ENCODE measurements at places on chromosomes 3 and 15.

DNA sequence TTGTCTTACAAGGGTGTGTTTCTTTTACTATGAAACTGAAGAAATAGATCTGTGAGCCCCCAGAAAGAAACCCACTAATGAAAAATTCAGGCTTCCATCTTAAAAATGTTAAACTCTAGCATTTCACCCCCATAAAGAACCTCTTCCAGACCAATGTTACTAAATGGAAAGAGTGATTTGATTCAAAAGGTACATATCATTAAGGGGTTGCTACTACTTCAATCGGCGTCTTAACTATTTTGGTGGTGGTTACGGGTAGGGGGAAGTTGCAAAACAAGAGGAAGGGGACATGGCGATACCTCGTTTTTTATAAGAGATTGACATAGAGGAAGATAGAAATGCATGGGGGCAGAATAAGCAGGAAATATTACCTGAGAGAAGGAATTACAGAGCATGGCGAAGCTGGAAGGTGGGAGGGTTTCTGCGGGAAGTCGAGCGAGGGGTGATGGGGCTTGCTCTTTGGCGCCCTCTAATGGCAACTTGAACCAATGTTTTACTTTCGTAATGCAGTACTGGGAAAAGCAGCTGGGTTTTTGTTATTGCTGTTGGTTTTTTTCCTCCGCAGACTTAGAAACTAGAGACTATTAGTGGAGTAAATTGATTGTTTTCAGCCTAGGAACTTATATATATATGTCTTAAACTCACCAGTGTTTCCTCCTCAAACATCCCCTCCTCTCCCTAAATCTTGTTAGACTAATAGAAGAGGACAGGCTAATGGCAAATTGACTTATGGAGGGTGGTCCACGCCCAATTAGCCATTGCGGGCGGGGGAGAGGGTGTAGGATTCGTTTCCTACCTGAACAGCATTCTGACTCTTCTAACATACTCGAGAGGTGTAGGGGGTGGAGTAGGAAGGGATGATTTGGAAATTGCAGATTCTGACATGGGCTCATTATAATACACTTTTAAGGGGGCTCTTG is 11.3 kb upstream of the SOX2 start:
- peak; percentile 92 for DNase-seq

DNA sequence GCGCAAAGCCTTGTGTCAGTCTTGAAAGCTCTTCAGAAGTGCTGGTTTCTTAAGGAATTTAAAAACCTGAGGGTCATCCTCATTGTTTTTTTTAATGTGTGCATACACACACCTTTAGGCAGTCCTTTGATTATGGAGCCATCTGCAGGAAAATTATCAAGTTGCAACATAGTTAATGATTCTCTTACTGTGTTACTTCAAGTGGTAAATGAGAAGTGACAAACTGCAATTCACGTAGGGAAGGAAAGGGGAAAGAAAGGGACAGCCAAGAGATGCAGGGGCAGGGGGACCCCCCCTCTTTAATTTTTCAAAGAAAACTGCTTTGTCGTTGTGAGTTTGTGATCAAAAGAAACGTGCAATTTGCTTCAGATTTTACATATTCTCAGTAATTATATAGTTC is 162.4 kb upstream of the CGNL1 start:
- DNase-seq: peak; percentile 44

DNA sequence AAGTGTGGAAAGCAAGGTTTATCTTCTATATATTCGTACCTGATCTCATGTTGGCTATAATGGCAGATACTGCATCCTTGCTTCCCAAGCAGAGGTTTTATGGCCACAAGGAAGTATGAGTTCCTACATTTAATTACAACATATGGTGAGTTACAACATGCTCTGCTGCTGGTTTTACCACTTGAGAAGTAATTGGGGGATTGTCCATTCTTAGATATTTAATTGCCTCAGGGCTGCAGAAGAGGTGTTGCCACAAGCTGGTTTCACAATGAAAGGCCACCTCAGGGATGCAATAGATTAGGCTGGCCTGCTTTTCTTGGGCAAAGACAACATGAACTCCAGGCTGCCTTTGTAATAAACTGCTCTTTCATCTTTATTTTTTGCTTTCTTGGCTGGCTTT is 48.6 kb downstream of the RAP2B start:
- no peak for DNase-seq

GRCh38 chr3:72782521-72782920 is 65.7 kb downstream of the SHQ1 start:
- no peak for DNase-seq

- DNase-seq: peak; percentile 61
Measured at GRCh38 chr3:196968233-196969133, at the start of gene PIGZ. Gene PIGZ, minus strand, starts transcription at chr3:196968833. Its CDS starts 16,802 bp downstream, at chr3:196952031.
